NCI-H774 (cell line): ENCODE measurements at places on chromosomes 11 and 22.

DNA sequence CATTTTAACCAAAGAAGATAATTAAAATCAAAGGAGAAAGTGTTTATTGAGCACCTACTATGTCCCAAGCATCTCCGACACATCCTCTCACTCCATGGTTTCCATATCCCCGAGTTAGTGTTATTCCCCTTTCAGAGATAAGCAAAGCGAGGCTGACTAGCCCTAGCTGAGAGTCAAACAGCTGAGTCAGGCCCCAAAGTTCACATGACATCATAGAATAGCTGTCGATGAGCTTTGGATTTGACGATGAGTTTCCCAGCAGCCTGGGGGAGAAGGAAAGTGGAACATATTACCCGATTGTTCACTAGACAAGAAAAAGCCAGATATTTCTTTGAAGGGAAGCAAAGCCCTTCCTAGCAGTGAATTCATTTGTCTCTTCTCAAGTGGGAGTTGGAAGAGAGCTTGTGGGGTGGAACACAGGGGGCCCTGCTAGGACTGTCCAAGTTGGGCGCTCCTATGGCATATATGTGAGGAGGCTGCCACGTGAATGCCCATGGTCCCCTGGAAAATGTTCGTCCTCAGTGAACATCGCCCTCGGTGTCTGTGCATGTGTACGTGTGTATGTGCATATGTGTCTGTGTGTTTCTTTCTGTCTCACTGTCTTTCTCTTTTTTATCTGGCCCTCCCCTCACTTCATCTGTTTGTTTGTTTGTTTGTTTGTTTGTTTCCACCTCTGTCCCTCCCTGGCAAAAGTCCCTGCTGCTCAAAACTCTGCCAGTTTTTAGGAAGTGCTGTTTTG, 493 bp upstream of the CYTH4 start:
- no peak for DNase-seq

- no peak for DNase-seq
Observed at GRCh38 chr11:86938203-86938899, 16.8 kb downstream of the FZD4 start.

GRCh38 chr11:71188073-71188472, 64.3 kb downstream of the SHANK2 start:
- DNase-seq, result no peak

DNA sequence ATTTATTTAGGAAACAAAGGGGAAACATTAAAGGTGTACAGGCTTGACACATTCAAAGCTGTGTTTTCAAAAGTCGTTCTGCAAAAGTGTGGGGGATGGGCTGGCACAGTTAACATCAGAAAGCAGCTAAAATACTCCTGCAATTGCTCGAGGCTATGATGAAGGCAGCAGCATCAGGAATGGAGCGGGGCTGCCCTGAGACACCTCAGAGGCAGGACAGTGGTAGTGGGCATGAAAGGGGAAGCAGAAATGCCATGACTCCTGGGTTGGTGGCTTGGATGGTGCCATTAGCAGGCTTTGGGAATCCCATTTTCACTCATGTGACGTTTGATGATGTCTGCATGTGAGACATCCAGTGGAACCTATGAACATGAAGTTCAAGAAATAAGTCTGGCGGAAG, 646 bp downstream of the NCAPD3 start:
- no peak for DNase-seq

GRCh38 chr22:27639248-27640086, 162.1 kb downstream of the MN1 start:
- DNase-seq, result no peak

DNA sequence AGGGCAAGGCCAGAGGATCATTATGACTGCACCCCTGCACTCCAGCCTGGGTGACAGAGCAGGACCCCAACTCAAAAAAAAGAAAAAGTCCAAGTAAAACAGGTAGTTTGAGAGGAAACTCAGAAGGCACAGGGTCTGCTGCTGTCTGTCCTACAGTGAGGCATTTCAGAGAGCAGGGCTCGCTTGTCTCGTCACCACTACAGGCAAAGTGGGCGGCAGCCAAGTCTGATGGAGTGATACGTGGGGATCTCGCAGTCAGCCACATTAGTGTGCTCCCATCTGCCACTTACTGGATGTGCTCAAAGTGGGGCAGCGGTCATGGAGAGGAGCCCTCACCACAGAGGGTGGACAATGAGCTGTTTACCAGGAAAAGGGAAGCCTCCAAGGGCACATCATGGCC, 42.1 kb downstream of the PI4KA start:
- no peak for DNase-seq

DNA sequence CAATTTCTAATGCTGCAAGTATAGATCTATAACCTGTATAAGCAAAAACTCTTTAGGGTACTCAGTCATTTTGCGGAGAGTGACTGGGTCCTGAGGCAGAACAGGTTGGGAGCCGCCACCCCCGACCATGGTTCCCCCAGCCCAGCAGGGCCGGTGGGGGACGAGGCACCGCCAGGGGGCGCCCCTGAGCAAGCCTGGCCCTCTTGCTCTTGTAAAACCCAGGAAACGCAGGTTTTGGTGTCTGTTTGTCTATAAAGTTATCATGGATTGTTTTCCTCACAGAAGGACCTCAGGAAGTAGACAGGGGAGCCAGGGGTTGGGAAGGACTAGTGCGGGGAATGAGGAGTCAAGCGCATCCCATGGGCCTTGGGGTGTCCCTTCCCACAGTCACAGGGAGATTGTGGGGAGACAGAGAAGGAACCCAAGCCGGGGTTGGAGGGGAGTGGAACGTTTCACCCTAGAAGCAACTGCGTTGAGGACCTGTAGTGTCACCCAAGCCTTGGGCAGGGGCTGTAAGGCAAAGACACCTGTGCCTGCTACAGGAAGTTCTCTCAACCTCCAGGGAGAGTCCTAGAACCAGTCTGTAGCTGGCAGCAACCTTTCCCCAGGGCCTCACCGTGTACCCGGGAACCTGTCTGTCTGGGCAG, 26.4 kb downstream of the KCTD17 start:
- DNase-seq, result no peak

DNA sequence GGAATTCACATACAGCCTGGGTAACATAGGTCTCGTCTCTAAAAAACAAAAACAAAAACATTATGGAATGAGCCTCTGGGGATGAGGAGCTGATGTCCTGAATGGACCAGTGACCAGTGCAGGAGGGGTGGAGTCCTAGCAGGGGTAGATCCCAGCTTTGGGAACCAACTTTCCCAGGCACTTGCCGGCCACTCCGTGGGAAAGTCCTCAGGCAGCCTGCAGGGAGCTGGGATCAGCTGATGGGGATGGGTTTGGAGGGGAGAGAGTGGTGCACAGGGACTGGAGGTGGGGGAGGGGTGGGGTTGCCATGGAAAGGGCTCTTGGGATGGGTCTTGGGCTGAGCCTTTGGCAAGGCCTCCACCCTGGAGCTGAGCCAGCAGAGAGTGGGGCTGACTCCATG, 19.1 kb downstream of the MGAT3 start:
- no peak for DNase-seq

DNA sequence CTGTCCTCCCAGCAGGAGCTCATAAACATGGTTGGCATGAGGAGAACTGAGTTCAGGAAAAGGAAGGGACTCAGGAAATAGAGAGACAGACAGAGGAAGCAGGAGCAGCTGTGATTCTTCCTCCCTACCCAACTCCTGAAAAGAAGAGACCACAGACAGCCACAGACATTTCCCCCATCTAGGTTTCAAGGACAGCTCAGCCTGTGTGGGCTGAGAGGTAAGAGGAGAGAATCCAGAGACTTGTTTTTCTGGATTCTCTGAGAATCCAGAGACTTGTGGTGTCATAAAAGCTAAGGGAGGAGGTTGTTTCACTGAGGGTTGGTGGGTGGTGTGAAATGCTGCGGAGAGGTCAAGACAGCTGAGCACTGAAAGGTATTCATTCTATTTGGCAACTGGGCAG, 19.0 kb upstream of the STK33 start:
- no peak for DNase-seq

GRCh38 chr11:75968021-75968625, 153.1 kb downstream of the UVRAG start:
- no peak for DNase-seq

DNA sequence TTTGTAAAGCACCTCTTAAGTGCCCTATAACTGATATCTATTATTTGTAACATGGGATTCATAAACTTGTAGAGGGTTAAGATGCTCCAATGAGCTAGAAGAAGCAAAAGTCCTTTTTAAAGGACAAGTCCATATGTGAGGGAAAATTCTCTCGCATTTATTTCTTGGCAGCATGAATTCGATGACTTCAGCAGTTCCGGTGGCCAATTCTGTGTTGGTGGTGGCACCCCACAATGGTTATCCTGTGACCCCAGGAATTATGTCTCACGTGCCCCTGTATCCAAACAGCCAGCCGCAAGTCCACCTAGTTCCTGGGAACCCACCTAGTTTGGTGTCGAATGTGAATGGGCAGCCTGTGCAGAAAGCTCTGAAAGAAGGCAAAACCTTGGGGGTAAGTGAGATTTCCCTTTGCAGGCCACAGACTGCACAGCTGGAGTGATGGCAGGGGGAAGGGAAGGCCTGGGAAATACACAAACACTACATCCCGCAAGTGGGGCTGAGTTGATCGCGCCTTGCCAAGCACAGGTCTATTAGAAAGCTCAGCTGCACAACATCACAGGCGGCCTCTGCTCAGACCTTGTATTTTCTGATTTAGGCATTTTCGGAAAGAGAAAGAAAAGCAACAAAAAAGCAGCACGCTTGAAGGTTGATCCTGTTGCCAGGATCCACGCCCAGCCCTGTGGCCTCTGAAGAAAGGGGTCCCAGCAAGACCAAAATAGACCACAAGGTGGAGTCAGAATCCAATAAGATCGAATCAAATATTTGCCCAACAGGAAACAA, 1.5 kb downstream of the MS4A8 start:
- peak; percentile 77 for DNase-seq

DNA sequence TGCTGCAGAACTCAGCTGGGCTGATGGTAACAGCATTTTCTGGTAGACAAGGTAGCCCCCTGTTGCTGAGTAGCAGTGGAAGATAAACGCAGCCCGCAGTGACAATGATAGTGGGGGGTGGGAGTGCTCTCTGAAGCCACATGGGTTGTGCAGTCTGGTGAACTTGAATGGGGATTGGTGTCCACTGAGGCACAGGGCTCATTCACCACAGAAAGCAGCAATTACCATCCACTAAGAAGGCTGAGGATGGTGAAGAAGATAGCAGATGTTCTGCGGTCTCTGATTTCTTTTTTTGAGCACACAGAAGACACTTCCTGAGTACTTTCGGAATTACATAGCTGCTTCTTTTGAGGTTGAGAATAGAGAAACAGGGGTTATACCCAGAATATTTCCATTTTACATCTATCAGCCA, 150.3 kb downstream of the LRRC4C start:
- no peak for DNase-seq

DNA sequence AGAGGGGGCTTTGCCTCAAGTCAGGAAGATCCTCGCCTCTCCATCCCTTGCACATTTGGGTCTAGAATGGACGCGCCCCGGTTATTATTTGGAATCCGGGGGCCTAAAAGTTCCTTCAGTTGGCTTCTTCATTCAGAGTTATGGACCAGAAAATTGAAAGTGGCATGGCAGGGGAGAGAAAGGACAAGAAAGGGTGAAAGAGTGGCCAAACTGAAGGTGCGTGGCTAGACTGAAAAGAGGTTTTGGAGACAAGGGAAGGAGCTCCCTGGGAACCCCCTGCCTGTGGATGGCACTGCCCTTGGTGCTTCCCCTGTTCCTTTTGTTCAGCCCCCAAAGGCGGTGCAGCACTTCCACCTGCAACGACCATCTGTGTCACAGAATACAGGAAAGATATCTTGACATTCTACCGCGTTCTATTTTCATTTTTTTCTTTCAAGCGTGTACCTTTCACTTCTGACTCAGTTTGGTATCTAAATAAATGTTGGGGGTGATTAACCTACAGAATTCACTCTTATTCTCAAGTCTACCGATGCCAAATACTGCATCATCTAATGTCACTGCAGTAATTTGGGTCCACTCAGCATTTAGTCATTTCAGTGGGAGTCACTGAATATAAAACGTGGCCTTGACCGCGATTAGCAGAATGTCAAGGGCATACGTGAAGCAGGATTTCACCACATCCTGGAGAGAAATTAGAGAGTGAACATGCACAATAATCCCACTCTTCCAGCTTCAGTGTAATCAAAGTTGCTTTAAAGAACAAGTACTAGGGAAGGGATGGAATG, 88.1 kb upstream of the ARHGAP32 start:
- no peak for DNase-seq

DNA sequence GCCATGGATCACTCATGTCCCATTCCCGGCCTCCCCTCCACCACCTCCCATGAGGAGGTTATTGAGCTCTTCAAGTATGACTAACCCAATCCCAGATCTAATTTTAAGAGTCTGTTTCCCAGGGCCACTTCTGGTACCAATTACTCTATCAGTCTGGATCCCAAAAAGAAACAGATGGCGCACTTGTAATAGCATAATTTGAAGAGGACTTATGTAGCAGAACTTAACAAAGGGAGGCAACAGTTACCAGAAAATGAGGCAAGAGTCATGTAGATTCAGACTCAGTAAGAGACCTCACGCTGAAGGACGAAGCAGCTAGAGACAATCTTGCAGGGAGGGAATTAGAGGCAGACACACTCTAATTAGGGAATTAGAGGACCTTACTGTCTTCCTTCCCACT, 46.9 kb downstream of the DDX6 start:
- DNase-seq, result no peak

GRCh38 chr11:18633256-18634139, 644 bp downstream of the SPTY2D1 start:
- no peak for DNase-seq

GRCh38 chr11:71130106-71130505, 122.3 kb downstream of the SHANK2 start:
- no peak for DNase-seq

DNA sequence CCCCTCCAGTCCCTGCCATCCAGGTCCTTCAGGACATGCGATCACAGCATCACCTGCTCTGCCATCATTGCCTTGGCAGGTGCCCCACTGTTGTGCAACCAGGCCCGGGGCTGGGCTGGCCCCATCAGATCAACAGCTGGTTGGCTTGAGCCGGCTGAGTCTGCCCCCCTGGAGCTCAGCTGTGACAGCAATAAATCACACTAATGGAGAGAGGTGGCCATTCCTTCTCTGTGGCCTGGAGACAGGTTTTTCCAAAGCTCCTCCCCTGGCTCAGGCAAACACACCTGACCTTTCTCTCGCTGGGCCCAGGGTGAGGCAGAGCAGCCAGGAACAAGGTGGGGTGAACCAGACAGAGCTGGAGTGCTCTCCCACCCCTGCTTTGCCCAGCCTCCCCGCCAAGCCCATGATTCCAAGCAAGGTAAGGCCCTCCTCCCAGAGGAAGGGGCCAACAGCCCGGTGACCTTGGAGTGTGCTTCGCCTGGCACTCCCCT, 8.9 kb upstream of the FXYD2 start:
- peak; percentile 99 for DNase-seq

GRCh38 chr11:62905927-62906531, 15.1 kb downstream of the CHRM1 start:
- DNase-seq, result peak; percentile 71

DNA sequence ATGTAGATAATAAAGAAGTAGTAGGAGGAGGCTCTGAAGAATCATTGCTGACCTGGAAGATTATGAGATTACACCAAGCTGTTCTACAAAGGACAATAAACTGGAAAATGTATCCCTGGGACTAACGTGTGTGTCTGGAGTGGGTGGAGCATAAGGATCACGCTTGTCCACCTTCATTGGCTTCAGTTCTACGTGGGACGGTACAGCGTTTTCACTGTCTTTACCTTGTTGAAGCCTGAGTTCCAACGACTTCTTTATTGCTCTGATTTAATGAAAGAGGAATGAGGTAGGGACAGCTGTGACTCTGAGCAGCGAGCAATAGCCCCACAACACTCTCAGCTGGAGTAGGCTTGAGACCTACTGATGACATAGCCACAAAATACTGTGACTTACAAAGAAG, 87.0 kb downstream of the ARHGAP42 start:
- DNase-seq, result no peak
